ENCODE measurements at places on chromosomes 1 and 21.

GRCh38 chr1:31297277-31298247, 730 bp downstream of the ZCCHC17 start:
- DNase-seq, result no peak

- DNase-seq, result no peak
Measured at GRCh38 chr1:91406773-91407389, 2.2 kb upstream of the HFM1 start.

DNA sequence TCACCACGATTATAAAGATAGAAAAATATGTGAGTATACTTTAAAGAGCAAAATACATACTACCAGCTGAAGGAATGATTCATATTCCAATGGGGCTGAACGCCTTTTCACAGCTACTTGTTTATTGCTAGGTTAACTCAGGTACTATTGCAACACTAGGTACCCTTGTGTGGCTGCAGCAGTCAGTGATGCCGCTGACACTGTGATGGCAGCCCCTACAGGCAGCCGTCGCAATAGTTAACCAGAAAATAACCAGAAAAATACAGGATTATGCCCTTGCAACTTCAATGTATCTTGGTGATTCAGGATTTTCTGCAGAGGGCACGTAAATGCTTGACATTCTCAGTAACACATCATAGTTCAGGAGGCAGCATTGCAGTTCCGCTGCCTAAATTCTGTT, 1.6 kb upstream of the MARK1 start:
- DNase-seq, result no peak

GRCh38 chr1:228155596-228156514, 6.1 kb downstream of the GJC2 start:
- DNase-seq, result no peak

GRCh38 chr21:31050577-31051157, 12.4 kb upstream of the KRTAP19-8 start:
- no peak for DNase-seq

GRCh38 chr1:77739235-77739634, 20.4 kb downstream of the USP33 start:
- DNase-seq, result no peak

DNA sequence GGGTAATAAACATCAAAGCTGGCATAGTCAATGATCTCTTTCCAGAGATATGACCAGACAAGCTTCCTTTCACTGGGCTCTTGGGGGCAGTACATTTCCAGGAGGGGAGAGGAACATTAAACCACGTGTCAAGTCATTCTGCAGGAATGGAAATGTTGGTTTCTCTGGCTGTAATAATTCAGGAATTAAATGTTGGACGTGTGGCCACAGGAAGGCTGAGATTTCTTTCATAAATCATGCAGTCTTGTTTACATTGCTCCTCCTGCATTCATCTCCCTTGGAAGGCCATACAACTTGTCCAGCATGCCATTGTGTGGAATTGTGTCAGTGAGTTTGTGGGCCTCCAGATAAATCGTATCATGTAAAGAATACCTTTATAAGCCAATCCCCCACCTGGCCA, 259.2 kb downstream of the ADGRL2 start:
- DNase-seq, result no peak

- no peak for DNase-seq
Measured at GRCh38 chr1:7688659-7689058, 82.4 kb upstream of the VAMP3 start.

DNA sequence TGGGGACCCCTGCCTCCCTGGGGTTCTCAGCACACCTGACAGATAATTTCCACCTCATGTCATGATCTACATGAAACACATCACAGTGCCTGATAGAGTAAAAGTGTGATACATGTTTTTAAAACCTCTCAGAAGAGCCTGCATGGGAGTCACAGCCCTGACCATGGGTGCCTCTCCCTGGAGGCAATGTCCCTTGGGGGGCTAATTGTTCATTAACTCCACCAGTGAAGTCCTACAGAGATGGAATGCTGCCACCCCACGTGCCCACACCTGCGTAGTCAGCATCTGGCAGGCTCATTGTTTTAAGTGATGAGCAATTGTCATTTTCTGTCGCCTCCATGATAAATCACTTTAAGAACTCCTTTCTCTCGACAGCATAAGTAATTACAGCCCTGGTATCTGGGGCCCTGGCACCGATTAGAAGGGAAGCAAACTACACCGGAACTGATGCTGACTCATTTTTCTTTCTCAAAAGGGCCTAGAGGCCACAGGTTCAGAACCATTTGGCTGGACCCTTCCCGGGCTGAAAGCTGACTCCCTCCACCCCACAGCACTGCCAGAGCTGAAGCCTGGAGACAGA, 109.6 kb upstream of the GJB5 start:
- DNase-seq, result no peak

DNA sequence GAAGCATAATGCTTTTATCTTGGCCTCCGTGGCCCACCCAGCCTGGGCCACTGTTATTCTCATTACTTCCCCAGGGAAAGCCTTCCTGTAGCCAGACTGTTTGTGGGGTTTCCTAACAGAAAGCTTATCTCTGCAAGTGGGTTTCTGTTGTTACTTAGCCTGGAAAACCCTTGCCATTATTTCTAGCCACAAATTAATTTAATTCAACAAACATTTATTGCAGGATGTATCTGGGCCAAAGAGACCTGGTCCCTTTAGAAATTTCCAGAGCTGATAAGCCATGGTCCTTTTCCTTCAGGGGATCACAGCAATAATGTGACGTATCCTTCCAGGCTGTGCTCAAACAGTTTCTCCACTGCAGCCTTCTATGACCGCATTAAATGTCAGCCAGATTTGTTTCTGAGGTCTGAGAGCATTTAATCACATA, 20.9 kb downstream of the TNN start:
- no peak for DNase-seq
